ENCODE measurements at places on chromosomes 6 and 20. TPM values are rescaled to one million over a fixed set of nuclear protein-coding genes. Genes with fewer than 3 reads are reported as not detected.

DAAM2 gene
- 3.1 TPM for total RNA-seq

TMEM239 gene
- not detected for total RNA-seq

VWA7 gene
- 1.2 TPM for total RNA-seq

FAM110A gene
- 17.2 TPM for total RNA-seq

NKX2-4 gene
- 0.11 TPM for total RNA-seq

LGSN gene
- total RNA-seq, result 0.18 TPM

ADAM33 gene
- 7.0 TPM for total RNA-seq

CDYL gene
- 83.2 TPM for total RNA-seq

THBD gene
- 0.34 TPM for total RNA-seq

GRCh38 chr6:139981768-139982181, 607.3 kb upstream of the CITED2 start:
- DNase-seq, result no peak

GRCh38 chr6:17207281-17207680, 73.9 kb upstream of the RBM24 start:
- DNase-seq, result no peak

- DNase-seq, result no peak
These were observed 39.0 kb upstream of the ANGPT4 start for GRCh38 chr20:955111-955510.

DNA sequence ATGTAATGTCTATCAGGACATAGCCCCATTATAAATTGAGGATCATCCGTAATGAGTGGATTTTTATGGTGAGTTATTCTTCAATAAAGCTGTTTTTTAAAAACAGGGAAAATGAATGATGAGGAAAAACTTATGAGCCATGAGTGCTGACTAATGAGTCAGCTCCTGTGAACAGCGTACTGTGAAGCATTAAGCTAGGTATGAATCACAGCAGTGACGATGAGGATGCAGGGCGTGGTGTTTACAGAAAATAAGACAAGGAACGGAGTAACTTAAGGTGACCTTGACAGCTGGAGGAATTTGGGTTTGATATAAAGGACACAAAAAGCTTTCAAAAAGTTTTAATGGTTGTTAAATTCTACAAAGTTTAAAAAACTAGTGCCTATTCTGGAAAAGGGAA, 96.3 kb downstream of the FOXF2 start:
- DNase-seq, result no peak

GRCh38 chr6:27617700-27618689, 145.1 kb upstream of the ZNF184 start:
- peak; percentile 60 for DNase-seq

DNA sequence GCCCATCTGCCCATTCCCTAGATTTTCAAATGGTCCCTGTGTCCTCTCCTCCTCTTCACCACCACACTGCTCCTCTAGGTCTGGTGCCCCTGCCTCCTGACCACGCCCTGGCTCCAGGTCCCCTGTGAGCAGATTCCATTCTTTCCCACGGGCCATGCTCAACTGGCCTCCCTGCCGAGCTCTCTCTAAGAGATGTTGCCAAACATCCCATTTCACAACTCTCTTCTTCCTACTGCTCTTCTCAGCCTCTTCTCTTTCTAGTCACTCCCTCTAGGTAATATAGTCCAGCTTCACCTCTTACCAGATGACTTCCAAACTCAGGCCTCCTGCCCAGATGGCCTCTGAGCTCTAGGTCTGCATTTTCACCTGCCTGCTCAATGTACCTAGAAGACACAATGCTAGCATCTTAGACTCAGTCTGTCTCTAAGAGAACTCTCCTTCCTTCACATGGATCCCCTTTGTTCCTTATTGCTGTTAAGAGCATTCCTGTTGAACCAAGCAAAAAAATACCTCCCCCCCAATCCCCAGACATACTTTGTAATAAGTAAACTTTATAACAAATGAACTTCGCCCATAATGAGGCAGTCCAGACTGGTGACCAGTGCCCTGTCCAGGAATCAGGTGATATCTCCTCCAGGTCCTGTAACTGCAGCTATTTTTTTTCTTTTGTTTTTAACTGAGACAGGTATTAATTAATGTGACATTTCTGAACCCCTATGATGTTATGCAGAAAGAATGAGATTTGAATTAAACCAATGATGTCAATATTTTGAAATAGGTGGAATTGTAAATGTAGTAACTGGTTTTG, 79.0 kb downstream of the LYRM4 start:
- no peak for DNase-seq

GRCh38 chr6:127515794-127516661, 3.1 kb downstream of the MTCL3 start:
- DNase-seq, result peak; percentile 75

- no peak for DNase-seq
These were observed 378.7 kb upstream of the SOX4 start for GRCh38 chr6:21214738-21215448.

DNA sequence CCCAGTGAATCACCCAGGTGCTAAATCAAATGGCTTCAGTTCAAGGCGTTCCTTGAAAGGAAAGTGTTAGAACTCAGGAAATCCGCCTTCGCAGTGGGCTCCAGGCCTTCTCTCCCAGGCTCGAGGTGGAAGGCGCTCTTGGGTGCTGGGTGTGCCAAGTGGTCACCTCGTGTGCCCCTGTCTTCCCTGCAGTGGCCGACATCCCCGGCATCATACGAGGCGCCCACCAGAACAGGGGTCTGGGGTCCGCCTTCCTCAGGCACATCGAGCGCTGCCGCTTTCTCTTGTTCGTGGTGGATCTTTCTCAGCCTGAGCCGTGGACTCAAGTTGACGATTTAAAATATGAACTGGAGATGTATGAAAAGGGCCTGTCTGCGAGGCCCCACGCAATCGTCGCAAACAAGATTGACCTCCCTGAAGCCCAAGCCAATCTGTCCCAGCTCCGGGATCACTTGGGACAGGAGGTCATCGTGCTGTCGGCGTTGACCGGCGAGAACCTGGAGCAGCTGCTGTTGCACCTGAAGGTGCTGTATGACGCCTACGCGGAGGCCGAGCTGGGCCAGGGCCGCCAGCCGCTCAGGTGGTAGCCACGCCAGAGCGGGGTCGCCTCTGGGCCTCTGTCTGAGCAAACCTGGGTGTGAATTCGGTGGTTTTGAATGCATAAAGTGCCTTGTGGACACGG, 17.8 kb downstream of the MTG2 start:
- no peak for DNase-seq

- no peak for DNase-seq
These were observed 128.9 kb downstream of the ELOVL4 start for GRCh38 chr6:79818471-79818870.

DNA sequence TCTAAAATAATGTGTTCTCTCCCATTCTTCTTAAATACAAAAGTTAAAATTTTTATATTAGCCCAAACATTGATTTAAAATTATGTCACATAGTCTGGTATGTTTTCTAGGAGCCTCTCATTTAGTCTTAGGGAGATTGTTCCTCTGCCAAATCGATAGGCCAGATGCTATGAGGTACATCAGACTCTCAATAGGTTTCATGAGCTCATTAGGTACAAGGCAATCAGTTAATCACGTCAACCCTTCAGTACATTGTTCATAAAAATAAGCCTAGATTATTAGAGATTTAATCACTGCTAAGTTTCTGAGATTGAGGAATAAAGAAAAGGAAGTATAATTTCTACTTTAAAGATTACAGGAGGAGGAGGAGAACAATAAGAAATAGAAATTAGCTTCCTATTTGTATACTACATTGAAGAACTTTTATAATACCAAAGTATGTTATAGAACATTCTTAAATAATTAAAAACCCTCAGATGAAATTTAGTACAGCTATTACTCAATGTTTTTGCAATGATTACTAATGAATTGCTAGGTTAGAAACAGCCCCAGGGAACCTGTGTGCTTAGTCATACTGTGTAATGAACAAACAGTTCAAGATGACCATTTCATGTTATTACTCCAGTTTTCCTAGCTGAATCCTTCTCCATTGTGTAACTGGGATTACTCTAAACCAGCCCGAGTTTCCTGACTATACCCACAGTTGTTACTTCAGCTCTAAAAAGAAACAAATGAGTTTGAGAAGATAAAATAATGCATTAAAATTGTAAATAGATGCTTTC, 117.0 kb downstream of the BMP5 start:
- no peak for DNase-seq

- no peak for DNase-seq
These were observed 10.8 kb downstream of the DDX27 start for GRCh38 chr20:49230021-49230420.

- no peak for DNase-seq
These were observed 2.5 kb downstream of the CCDC167 start for GRCh38 chr6:37496951-37497885.

- DNase-seq, result no peak
These were observed 228.7 kb upstream of the PLN start for GRCh38 chr6:118319416-118319815.

GRCh38 chr6:36319436-36319762, 17.3 kb downstream of the BNIP5 start:
- DNase-seq, result no peak

DNA sequence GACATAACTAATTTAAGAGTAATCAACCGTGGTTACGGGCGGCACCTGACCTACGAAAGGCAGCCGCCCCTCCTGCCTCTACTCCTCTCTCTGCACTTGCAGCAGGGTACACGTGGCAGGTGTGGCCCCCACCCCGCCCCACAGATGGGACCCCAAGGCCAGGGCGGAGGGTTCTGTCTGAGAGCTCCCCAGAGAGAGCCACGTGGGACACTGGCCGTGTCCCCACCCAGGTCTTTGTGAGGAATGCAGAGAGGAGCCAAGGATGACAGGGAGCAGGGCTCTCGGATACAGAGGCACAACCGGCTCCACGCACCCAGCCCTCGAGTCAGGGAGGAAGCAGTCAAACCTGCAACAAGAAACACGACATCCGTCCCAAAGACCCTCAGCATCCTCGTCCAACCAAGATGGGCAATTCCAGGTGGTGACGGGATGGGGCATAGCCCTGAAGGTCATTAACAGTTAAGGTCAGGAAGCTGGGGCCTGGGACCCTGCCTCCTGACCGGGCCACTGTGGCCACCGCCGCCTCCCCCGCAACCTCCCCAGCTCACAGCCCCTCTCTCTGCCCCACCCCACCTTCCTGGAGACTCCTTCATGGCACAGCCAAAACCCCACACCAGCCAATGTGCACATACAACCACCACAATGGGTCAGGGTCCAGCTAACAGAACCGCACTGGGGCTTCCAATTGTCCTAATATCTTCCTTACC, 47.1 kb downstream of the TAF4 start:
- DNase-seq, result no peak
